ENCODE measurements at places on chromosomes 4 and X.

- no peak for DNase-seq
Observed at GRCh38 chrX:134501941-134502340, 42.0 kb downstream of the HPRT1 start.

DNA sequence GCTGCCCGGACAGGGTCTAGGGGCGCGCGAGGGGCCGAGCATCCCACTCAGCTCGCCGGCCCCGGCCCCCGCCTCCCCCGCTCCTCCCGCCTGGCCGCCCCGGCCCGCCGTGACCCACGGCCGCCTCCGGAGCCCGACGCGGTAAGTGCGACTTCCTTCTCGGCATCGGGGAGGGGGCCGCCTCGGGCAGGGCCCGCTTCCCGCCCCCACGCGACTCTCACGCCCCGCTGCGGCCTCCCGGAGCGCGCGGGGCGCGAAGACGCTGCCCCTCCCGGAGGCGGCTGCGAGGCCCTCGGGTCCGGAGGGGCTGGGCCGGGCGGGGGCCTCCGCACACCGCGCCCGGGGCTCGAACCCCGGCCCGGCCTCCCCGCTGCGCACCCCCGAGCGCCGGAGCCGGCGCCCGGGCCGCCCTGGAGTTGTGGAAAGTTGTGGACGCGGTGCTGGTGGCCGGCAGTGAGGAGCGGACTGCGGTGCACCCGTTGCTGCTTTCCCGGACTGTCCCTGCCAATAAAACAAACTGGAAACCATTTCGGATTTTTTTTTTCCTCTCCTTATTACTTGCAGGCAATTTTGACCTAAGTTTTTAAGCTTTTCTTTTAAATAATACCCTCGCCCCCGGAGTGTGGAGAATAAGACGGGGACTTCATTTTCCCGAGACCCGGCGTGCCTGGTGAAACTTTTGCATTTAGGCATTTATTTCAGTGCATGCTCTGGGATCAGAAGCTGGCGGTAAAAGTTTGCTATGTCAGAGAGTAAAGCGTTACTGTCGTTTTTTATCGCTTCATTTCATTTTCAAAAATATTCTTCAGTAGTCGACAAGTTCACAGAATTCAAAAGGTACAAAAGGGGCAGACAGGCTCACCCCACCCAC, 13.0 kb upstream of the TMEM156 start:
- peak; percentile 2 for DNase-seq

- no peak for DNase-seq
Observed at GRCh38 chr4:109334129-109335105, 32.0 kb upstream of the COL25A1 start.

GRCh38 chrX:86421771-86422170, 273.5 kb downstream of the DACH2 start:
- DNase-seq = no peak

- peak; percentile 96 for DNase-seq
Observed at GRCh38 chr4:142095886-142096605, 459.7 kb downstream of the IL15 start.

DNA sequence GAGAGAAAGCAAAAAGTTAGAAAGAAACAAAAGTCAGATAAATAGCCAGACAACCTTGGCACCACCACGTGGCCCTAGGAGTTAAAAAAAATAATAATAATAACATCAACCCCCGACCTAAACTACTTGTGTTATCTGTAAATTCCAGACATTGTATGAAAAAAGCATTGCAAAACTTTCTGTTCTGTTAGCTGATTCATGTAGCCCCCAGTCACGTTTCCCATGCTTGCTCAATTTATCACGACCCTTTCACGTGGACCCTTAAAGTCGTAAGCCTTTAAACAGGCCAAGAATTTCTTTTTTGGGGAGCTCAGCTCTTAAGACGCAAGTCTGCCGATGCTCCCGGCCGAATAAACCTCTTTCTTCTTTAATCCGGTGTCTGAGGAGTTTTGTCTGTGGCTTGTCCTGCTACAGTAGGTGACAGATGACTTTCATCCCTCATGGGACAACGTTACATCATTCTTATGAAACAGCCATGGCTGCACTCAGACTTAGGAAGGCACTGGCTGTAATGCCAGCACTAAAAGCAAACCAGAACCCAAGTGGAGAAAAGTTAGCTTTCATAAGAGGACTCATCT, 520 bp downstream of the ACOX3 start:
- no peak for DNase-seq
